Bronchial epithelial cell (primary cell): ENCODE measurements at places on chromosomes 2 and 18. TPM values are rescaled to one million over a fixed set of nuclear protein-coding genes. Genes with fewer than 3 reads are reported as not detected.

Gene ACADL
- total RNA-seq: 0.26 and 0.38 TPM in 2 replicates

Gene DYNC2LI1
- total RNA-seq: 8.2 and 12.4 TPM in 2 replicates

Gene INPP4A
- 18.2 and 23.8 TPM in 2 replicates for total RNA-seq

Gene ASAP2
- 20.0 and 25.5 TPM in 2 replicates for total RNA-seq

Gene WNT6
- total RNA-seq: not detected in 2 replicates

Gene IL37
- not detected in 2 replicates for total RNA-seq

Gene MYO7B
- not detected in 2 replicates for total RNA-seq

Gene C2orf92
- total RNA-seq: 0.26 and 0.51 TPM in 2 replicates
